AG04449 (cell line): ENCODE measurements at places on chromosomes 3 and 15.

GRCh38 chr3:160796813-160797164 is 40.8 kb downstream of the PPM1L start:
- no peak for DNase-seq

- DNase-seq: no peak
Observed at GRCh38 chr15:82763361-82764116, 42.3 kb downstream of the FSD2 start.

DNA sequence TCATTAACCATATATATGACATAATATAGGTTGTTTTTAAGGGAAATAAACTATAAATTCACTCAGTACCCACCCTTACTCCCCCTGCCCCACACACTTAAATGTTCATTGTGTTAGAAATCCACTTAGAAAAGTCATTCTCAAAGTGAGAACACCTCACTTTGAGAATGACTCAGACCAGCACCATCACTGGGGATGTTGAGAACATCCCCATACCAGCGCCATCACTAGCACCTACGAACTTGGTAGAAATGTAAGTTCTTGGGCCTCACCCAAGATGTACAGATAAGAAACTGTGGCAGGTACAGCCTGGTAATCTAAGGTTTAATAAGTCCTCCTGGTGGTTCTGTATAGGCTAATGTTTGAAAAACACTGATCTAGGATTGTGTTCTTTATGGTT is 362.6 kb downstream of the LPP start:
- no peak for DNase-seq

DNA sequence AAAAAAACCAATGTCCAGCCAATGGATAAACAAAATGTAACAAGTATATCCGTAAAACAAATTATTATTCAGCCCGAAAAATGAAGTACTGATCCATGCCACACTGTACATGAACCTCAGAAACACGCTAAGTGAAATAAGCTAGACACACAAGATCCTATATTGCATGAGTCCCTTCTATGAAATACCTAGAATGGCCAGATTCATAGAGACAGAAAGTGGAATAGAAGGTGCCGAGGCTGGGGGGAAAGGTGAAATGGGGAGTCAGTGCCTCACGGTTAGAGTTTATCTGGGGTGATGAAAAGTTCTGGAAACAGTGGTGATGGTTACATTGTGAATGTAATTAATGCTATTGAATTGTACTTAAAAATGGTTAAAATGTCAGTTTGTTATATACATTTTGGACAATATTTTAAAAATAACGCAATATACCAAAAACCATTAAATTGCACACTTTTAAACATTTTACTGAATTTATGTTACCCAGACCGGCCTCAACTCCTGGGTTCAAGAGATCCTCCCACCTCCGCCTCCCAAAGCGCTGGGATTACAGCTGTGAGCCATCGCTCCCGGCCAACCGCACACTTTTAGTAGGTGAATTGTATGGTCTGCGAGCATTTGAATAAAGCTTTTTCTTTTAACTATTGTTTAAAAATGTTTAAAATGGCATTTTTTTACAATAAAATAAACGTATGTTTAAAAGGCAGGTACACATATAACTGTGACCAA is 2.1 kb downstream of the RNF168 start:
- no peak for DNase-seq

- no peak for DNase-seq
Observed at GRCh38 chr3:47491186-47491585, 15.4 kb upstream of the SCAP start.

DNA sequence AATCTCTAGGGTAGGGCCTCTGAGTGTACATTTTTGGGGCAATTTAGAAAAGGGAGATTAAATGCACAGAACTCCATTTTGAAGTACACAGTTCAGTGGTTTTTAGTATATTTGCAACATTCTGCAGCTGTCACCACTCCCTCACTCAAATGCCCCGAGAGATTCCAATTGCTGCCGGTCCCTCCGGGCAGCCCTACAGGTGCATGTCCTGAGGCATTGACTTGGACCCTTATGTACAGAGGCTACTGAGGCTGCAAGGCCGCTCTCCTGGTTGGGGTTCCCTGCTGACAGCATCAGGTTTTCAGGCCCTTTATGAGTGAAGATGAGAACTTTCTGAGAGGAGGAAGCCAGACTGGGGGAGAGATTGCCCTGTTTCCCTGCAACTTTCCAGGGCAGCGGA is 39.6 kb downstream of the SMAD6 start:
- DNase-seq: no peak

GRCh38 chr3:4734454-4734853 is 241.3 kb downstream of the ITPR1 start:
- no peak for DNase-seq

DNA sequence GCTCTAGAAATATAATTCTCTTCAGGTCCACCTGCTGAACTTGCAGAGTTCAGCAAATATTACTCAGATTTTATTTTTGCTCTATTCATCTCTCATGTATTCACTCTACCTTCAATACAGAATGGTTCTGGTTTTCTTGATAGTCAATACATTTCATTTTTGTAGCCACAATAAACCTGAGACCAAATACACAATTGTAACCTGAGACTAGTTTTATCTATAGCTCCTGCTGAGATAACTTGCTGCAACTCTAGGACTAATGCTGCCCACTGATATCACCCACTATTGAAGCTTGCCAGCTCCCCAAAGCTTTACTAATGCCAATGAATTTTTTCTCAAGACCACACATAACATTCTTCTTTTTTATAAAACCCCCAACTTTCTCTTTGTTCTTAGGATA is 229.3 kb downstream of the NSUN3 start:
- no peak for DNase-seq

DNA sequence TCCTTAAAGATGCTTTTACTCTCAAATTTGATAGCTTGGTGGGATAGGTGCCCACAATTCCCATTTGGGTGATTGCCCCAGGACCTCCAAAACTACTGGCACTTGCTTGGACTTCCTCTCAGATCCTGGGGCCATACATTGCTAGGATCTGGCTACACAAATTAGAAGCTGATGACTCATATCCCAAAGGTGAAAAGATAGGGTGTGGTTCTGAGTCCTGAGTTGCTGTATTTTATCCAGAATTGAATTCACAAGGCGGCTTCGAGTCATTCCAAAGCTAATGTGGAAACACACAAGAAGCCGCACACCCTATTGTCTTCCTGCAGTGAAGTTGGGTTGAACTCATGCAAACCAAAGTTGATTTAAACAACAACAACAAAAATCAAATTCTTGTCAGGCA is 53.4 kb downstream of the DUT start:
- DNase-seq: no peak

GRCh38 chr3:67486883-67487282 is 167.5 kb downstream of the SUCLG2 start:
- DNase-seq: no peak

DNA sequence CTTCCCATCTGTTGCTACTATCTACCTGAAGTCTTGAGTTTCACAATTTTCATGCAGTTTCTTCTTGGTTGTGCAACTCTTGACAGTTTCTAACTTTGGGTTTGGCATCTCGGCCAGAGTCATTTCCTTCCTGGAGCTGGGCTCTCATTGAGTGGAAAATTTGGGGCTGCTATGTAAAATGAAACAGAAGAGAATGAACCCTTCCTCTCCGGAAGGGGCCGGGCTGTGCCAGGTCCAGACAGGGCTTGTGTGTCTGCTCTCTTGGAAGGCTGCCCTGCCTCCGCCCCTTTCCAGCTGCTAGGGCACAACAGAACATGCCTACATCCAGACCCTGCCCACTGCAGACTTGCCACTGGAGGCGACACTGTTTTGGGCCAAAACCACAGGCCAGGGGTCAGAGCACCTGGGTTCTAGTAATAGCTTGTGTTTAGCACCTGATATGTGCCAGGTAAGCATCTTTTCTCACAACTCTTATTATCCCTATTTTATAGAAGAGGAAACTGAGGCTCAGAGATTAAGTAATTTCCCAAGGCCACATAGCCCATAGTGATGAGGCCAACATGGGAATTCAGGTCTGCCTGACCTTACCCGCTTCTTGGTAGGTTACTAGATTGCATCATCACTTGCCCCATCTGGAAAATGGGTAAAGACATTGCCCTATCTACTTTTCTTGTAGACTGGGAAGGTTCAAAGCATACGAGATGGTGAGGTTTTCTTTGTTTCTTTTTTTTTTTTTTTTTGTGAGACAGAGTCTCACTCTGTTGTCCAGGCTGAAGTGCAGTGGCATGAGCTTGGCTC is 25.0 kb downstream of the IRAK2 start:
- DNase-seq: no peak

GRCh38 chr15:63110428-63111026 is 11.1 kb upstream of the LACTB start:
- DNase-seq: no peak

DNA sequence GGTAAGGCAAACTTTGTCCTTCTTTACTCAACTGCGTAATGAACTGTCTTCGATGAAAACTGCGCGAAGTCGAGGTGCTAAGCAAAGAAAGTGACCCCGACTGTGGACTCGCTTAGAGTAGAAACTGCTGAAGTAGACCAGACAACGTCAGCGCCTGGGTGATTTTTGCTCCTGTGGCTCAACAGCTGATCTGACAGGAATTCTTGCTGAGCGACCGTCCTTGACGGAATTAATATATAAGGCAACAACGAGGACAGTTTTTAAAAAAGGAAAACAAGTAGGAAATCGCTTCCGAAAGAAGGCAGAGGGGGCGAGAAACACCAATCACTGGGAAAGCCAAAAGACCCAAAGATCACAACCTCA is 541 bp downstream of the RPS27L start:
- no peak for DNase-seq
